ENCODE measurements at places on chromosomes 5 and 9. TPM values are rescaled to one million over a fixed set of nuclear protein-coding genes. Genes with fewer than 3 reads are reported as not detected.

DNA sequence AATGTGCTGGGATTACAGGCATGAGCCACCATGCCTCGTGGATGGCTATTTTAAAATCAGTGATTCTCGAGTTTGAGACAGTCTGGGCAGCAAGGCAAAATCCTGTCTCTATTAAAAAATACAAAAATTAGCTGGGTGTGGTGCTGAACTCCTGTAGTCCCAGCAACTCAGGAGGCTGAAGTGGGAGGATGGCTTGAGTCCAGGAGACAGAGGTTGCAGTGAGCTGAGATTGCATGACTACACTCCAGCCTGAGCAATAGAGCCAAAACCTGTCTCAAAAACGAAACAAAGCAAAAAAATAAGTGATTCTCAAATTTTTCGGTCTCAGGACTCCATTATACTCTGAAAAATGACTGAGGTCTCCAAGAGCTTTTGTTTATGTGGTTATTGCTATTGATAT lies 47.9 kb upstream of the HSPA9 start:
- DNase-seq, result no peak

Gene LCP2
- 285 TPM for total RNA-seq

DNA sequence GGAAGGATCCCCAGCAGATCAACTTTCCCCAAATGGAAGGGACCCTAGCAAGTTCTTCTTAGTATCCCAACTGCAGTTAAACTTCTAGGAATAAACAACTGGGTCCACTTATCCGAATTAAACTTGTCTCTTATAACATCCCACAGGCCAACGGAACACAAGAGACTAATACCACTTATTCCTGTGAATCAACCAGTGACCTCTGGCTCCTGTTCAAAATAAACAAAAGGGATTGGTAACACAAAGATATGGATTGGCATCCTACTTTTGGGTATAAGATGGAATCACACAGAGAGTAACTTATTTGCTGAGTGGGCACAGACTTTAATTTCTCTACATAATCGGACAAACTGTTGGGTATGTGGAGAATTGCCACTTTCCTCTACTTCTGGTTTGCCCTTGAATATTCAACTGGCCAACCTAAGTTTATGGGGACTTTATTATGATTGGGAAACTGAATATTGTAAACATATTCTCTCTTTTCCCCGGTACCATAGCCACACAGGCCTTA lies 12.4 kb upstream of the PAIP1 start:
- DNase-seq, result no peak

- DNase-seq, result no peak
These were observed 106.3 kb downstream of the GDA start for GRCh38 chr9:72255569-72255968.

Measured in activated CD4-positive, alpha-beta T cell treated with anti-CD3 and anti-CD28 coated beads, Interleukin-2, amount 10 ng/mL, durations not matched to agents 7 days and 5 days (primary cell).